Astrocyte (in vitro differentiated cells and primary cell): ENCODE measurements at places on chromosomes 3 and 15.

DNA sequence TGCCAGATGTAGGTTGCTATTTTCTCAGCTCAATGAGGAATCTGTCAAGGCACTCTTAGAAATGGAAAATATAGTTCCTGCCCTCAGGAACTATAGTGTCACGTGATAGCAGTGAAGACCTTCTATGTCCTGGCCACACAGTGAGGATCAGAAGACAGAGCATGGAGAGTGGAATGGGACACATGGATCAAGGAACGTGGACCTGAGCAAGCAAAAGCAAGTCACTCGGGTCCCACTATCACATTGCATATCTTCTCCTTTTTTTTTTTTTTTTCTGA lies 21.2 kb downstream of the SMAD3 start:
- no peak for DNase-seq

GRCh38 chr15:75452364-75452864 lies 924 bp upstream of the SIN3A start:
- DNase-seq: peak; percentile 56

GRCh38 chr3:149468504-149469212 lies 5.8 kb upstream of the TM4SF4 start:
- DNase-seq: no peak

DNA sequence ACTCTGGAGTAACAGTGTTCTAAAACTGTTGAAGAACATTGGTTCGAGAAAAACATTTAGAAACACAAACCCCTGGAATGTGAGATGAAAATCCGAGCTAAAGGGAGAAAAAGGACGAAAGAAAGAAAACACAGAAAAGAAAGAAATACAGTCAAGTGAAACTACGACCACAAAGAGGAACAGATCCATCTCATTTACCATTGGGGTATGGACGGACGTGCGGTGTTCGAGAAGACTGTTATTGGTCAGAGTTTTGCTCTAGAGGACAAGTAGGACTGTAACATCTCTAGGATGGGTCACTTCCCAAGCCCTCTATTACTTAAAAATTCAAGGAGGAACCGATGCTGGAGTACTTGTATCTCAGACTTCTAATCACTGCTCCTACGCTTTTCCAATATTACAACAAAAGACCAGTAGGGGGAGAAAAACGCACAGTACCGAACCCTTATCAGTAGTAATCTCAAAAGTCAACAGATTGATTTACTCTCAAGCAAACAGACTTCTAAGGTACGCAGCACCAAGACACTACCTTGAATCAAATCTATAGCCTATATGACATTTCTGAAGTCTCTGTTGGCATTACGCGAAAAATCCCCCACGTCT lies 1.1 kb upstream of the PIK3CA start:
- peak; percentile 48 for DNase-seq

DNA sequence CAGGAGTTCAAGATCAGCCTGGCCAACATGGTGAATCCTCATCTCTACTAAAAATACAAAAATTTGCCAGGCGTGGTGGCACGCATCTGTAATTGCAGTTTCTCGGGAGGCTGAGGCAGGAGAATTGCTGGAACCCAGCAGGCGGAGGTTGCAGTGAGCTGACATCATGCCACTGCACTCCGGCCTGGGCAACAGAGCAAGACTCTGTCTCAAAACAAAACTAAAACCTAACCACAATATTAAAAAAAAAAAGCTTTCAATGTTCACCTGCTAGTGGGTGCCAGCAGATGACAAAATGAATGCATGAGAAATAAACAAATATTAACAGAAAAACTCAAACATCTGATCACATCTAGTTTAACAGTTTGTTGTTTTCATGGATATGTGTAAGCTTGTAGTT lies 9.0 kb downstream of the SLC24A1 start:
- no peak for DNase-seq

GRCh38 chr3:124360155-124360554 lies 368.2 kb upstream of the ROPN1 start:
- DNase-seq: peak; percentile 14

- DNase-seq: no peak
These were observed 17.2 kb upstream of the GREM1 start for GRCh38 chr15:32700501-32701150.

DNA sequence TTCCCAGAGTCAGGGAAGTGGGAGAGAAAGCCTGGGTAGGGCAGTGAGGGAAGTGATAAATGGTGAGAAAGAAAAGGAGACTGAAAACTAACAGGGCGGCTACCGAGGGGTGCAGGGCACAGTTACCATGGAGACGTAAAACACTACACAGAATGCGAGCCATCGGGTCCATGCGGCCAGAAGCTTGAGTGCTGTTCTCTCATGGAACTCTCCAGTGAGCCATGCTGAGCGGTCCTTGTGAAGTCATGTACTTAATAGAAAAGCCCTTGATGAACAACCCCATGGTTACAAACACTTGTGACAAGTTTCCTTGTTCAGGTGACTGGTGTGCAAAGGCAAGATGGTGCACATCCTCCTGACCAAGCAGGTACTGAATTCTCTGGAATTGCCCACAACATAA lies 3.7 kb upstream of the PLA2G4F start:
- DNase-seq: no peak

DNA sequence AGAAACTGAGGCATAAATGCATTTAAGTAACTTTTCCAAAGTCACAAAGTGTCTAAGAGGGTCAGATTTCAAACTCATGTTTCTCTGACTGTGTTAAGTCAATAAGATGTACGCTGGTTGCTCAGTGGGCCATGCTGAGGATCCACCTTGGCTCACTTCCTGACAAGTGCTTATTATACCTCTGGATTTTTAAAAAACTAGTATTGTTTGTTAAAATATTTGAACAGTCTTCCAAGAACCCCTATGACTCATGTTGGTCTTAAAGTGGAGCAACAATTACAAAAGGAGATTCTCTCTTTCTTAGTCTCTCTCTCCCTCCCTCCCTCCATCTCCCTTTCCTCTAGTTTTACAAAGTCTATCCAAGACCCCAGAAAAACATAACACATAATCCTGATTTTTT lies 1050.2 kb downstream of the AGBL1 start:
- peak; percentile 57 for DNase-seq

DNA sequence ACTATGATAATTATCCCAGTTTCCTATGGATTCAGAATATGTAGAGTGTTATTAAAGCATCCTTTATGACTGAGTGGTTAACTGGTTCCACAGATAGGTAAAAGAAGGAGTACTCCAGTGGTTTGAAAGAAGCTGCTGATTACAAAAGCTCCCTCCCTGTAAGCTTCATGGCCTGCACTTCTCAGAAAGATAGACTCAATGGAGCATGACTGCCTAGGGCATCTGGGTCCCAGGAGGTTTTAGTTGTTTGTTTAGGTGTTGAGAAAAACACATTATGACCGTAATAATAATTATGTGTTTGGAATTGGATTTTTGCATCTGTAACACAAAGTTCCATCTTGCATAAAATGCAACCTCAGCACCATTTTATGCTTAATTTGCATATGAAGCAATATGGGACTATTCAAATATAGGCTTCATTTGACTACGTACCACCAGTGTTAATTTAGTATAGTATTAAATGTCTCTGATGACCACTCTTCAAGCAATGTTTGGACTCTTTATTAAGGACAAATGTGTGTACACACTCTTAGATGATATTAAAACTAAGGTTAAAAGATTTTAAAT lies 121.1 kb downstream of the ROBO2 start:
- DNase-seq: no peak

DNA sequence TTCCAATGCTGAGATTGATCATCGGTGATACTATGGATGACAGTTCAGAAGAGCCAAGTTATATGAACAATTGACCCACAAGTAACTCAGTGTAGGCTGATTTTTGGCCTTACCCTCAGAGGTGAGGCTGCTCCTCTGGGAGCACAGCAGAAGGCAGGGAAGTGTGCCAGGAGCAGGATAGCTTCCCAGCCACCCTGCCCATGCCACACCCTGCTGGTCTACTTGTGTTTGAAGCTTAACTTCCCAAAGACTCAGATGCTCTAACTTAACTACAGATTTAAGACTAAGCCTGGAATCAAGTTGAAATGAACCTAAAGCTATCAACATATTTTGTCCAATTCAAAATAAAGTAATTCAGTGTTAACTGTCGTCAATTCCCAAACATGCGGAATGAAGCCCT lies 77.5 kb downstream of the BOC start:
- DNase-seq: no peak

DNA sequence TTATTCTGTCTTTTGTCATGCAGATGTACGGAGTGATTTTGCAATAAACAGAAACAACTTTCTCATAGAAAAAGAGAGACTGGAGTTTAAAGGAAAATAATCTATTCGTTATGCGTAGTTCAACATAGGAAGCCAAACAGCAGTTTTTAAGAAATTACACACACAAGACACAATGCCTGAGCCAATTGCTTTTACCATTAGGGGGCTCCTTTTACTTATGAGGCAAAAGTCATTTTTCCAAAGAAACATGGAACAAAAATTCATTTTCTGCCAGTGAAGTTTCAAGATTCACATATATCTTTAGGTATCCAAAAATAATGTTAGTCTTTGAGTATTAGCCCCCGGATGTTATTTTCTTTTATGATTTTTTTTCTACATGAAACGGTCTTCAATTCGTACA lies 10.7 kb downstream of the CNTN6 start:
- DNase-seq: no peak

DNA sequence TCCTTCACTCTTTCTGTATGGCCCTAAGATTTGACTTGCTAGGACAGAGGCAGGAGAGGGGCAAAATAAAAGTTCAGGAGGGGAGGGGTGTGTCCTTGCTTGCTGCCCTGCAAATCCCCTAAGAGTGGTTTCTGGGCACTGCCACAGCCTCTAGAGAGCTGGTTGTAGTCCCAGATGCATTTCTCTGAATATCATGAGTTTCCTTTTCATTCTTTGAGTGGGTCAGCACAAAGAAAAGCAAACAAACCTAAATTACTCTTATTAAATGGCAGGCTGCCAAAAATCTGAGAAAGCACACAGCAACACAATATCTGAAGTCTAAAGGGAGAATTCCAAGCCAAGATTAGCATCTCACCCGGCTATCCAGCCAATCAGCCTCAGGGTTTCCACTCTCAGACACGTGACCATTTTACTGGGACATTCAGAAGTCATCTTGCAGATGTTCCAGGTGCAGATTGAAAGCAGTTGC lies 919.3 kb downstream of the TUSC7 start:
- DNase-seq: peak; percentile 78

GRCh38 chr3:1843111-1843510 lies 255.6 kb upstream of the CNTN4 start:
- DNase-seq: no peak

DNA sequence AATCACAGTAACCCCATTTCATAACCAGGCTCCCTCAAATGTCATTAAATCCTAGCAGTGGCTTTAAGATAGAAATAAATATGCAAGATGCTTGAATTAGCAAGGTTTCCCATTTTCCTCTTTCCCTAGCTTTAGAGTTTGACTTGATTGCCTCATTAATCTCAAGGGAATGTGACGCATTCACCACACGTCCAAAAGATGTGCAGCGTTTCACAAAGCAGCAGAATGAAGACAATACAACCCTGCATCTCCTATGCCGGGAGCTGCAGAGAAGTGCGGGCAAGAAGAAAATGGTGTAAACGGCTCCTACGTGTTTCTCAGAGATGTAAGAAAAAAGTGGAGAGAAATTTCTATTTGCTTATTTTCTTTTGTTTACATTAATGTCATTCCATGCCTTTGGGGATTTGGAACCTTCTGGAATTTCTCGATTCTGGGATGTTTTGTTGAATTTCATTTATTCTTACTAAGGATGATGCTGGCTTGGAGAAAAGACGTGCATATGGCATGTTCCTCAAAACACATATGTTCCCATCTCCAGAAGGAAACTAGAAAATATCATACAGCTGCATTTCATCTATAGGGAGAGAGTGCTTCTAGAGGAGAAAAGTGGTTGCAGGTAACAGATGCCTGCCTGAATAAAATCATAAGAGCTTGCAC lies 27.8 kb upstream of the FRMD4B start:
- DNase-seq: no peak

DNA sequence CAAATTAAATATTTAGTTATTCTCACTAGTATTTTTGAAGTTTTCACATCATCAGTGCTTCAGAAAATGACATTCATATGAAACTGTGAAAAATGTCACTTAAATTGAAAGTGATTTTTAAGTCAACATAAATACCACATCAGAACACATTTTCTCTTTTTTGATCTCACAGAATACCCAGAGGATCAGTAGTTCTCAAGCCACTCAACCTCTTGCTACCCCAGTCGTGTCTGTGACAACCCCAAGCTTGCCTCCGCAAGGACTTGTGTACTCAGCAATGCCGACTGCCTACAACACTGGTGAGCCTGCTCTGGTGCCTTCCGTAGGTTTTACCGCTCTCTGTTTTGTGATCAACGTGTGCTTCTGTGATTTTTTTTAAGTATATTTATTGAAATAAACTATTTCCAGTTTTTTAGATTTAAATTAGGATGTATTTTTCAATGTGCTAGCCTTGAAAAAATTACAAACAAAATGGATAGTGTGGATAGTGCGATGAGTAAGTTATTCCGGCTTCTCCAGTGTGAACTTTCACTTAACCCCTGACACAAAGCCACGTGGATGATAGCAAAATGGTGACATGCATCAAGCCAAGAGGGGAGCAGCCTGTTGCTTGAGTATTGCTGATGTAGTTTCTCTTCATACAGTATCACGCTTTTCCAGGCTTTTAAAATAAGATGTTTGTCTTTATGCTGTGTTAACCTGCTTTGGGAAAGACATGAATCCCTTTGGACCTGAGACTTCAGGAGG lies 26.5 kb downstream of the LYSMD4 start:
- no peak for DNase-seq

- DNase-seq: peak; percentile 64
These were observed 721 bp downstream of the MYEF2 start for GRCh38 chr15:48177383-48177765.

GRCh38 chr3:31170932-31171670 lies 276.6 kb upstream of the GADL1 start:
- peak; percentile 100 for DNase-seq

DNA sequence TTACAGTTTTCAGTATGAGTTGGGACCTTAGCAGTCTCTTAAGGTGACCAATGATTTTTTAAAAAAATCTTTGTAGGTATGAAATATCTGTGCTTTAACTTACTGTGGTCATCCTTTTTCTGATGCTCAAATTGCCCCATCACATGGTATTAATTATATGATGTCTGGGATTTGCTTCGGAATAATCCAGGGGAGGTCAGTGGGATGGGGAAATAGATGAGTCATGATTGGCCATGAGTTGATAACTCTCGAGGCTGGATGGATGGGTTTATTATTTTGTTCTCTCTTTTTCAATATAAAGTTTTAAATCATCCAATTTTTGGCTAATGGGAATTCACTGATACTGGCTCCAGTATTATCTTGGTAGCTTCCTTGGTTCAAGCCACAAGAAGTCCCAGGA lies 370.3 kb upstream of the TPM1 start:
- peak; percentile 23 for DNase-seq
